Stimulated activated naive CD8-positive, alpha-beta T cell treated with anti-CD3 and anti-CD28 coated beads, Interleukin-15, amount 100 ng/mL, for 72 hours (primary cell): ENCODE measurements at places on chromosomes 3 and 15.

DNA sequence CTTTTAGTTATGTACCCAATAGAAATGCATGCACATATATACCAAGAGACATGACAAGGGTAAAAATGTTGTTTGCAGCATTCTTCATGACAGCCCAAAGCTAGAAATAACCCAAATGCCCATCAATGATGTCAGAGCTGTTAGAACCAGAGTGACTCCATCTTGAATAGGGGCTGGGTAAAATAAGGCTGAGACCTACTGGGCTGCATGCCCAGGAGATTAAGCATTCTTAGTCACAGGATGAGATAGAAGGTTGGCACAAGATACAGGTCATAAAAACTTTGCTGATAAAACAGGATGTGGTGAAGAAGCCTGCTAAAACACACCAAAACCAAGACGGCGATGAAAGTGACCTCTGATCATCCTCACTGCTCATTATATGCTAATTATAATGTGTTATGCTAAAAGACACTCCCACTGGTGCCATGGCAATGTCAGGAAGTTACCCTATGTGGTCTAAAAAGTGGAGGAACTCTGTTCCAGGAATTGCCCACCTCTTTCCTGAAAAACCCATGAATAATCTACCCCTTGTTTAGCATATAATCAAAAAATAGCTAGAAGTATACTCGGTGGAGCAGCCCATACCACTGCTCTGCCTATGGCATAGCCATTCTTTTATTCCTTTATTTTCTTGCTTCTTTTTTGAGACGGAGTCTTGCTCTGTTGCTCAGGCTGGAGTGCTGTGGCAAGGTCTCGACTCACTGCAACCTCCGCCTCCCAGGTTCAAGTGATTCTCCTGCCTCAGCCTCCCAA lies 32.9 kb downstream of the ZBTB11 start:
- peak; percentile 54 for DNase-seq

- no peak for DNase-seq
These were observed 57.5 kb downstream of the ZPLD1 start for GRCh38 chr3:102492300-102492699.

DNA sequence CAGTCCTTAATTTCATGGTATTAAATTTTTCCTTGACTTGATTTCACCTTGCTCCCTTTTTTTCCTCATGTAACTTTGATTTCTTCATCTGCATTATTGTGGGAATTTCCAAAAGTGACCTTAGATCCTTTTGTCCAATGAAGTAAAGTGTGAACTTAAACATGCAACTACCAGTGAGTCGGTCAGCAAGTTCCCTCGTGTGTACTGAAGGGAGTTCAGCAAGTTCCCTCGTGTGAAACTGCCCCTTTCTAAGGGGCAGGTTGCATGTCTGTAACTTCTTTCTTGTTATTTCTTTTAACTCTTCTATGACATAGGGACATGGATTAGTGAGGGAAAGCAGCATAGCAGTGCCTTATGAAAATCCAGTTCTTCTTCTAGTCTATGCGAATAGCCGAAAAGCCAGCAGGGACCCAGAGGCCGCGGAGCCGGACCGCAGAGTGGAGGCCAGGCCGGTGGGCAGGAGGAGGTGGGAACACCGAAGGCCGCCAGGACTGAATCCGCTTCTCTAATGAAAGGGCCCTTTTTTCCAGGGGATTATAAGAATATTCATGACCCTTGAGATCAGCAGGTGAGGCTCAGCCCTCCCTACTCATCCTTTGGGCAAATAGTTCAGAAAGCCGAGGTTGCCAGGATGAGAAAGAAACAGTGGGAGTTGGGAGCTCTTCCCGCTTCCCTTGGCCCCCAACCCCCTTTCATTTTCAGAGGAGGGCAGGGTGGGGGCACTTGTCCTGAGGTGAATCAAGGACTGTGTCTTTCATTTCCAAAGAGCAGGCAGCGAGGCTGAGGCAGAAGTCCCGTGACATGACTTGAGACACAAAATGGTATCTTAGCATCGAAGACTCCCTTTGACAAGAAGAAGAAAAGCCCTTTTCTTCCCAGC lies 117.5 kb downstream of the OPA1 start:
- DNase-seq, result no peak

- no peak for DNase-seq
These were observed 3.6 kb downstream of the FAM107A start for GRCh38 chr3:58573640-58574039.

GRCh38 chr3:42526616-42527367 lies 24.3 kb downstream of the VIPR1 start:
- DNase-seq, result peak; percentile 47

DNA sequence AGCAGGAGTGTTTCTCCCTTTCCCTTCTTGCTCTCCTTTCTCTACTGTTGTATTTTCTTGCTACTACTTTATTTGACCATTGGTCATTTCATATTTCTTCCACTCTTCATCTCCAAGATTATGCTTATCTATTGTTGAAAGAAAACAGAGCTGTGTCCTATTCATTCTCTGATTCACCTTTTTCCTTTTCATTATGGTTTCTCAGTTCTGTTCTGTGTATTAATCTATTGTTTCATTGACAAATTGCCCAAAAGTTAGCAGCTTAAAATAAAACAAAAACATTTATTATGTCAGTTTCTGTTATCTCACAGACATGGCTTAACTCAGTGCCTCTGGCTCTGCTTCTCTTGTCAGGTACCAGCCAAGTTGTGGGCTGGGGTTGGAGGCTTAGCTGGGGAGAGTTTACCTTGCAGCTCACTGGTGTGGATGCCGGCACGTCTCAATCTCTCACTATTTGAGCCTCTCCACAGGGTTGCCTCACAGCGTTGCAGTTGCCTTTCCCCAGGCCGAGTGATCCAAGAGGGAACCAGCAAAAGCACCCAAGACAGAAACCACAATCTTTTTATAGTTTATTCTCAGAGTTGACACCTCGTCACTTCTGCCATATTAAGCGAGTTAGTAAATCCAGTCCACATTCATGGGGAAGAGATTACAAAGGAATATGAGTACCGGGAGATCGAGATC lies 36.9 kb upstream of the FILIP1L start:
- DNase-seq, result no peak

DNA sequence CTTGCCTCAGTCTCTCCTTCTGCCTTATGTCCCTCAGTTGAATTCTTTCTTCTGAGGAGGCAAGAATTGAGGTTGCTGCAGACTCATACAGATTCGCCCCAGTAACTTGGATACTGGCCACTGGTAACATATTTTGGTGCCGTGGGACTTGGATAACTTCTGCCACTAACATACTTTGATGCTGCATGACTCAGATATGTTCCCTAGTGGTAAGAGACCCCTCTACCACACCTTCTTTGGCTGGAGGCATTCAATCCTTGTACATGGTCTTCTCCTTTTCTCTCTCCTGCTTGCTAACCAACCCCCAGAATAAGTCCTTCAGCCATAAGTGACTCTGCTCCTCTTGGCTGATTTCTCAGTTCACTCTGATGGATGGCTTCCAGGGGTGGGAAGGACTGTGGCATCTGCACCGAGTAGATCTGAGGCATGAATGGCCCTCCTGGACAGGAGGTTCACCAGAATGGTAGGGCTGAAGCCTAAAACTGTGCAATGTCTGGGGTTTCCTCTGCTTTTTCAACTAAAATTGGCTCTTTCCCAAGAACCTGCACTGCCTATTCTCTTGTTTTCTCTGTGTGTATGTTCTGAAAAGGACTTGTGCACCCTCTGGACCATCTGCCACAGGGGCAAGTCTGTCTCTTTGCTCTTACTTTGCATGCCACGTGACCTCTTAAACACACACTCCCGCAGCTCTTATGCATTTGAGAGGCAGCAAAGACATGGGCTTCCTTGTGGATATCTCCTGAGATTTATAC lies 55.5 kb upstream of the FSTL1 start:
- DNase-seq, result no peak

- no peak for DNase-seq
These were observed 226.1 kb downstream of the TLE3 start for GRCh38 chr15:69871511-69872134.

DNA sequence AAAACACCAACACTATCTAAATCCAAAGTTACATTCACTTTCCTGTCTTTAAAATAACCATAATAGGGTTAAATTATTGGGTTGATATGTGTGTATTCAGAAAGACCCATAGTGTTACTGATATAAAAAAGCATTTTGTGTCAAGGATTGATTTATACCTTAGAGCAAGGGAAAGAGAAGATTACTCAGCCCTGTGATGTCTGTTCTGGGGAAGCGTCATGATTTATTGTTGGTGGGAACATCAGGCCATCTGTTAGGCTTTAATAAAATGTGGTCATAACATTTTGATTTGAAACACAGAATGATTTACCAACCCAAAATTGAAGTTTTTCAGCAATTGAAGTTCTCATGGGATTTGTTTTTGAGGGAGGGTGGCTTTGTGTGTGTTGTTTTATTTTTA lies 33.2 kb downstream of the SIDT1 start:
- no peak for DNase-seq

DNA sequence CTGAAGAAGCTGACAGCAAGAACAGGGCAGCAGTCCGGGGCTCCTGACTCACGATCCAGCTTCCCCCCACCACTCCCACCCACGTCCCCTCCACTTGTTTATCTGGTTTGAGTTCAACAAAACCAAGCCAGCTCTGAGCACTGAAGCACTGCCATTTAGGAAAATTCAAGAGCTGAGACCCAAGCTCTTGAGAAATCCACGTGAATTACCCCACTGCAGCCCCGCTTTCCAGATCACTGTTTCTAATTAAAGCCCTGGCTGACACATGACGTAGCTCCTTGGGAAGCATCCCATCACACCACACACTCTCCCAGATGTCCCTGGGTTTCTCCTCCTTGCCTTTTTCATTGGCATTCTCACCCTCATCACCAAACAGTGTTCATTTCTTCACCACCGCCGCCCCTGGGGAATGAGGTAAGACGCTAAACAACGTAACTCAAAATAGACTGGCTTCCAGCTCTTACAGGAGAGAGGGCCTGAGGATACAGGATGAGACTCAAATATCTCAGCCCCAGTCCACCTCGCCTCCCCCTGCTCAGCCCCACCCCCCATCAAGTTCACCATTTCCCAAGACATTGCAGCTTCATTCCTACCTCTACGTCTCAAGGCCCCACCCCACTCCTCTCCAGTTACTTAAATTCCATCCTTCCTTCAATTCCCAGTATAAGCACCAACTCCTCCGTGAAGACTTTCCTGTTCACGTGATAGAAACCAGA lies 95.4 kb downstream of the SRGAP3 start:
- no peak for DNase-seq

DNA sequence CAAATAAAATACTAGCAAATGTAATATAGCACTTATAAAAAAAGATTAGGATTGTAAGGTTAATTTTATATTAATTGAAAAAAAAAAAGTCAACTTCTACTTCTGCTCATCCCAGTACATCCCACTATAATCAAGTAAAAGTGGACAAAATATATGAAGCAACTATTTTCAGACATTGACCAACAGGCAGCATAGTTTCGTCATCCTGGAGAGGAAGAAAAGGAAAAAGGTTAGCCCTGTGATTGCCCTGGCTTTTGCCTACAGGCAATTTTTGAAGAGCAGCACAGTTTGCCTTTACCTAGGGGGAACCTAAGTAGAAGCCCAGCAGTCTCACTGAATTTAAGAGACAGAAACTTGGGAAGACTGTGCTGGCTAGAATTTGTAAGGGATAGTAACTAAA lies 52.2 kb upstream of the ACTC1 start:
- no peak for DNase-seq

- no peak for DNase-seq
These were observed 229.2 kb upstream of the CHRNA7 start for GRCh38 chr15:31801152-31801551.

DNA sequence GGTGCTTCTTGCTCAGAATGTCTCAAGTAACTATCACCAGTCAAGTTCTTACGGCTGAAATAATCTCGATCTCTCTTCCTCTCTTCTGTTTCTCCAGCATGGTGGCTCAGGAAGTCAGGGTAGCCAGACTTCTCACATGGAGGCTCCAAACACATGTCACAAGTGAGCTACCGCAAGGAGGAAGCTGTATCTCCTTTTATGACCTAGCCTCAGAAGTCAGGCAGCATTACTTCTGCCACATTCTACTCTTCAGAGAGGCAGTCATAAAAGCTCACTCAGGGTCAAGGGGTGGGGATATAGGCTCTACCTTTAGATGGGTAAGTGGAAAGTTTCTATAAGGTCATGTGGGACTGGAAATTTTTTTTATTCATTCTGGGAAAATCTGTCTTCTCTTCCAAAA lies 86.6 kb upstream of the NEO1 start:
- DNase-seq, result no peak

- no peak for DNase-seq
These were observed 70.5 kb upstream of the KLHL25 start for GRCh38 chr15:85865070-85865684.

DNA sequence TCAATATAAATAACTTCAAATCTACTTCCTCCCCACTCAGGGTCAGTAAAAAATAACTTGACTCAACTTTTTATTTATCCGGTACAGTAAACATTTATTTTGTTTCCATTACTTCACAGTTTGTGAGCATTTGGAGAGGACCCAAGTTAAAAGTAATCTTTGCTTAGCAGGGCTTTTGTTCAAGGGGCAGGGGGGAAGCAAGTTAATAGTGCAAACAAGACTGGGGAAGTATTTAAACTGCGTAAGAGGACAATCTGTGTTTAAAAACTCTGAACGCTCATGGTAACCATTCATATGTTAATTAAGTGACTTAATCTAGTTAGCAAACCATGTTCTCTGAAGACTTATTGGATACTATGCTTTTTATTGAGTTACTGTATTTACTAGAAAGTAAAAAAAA lies 346.2 kb downstream of the SLC9A9 start:
- no peak for DNase-seq

DNA sequence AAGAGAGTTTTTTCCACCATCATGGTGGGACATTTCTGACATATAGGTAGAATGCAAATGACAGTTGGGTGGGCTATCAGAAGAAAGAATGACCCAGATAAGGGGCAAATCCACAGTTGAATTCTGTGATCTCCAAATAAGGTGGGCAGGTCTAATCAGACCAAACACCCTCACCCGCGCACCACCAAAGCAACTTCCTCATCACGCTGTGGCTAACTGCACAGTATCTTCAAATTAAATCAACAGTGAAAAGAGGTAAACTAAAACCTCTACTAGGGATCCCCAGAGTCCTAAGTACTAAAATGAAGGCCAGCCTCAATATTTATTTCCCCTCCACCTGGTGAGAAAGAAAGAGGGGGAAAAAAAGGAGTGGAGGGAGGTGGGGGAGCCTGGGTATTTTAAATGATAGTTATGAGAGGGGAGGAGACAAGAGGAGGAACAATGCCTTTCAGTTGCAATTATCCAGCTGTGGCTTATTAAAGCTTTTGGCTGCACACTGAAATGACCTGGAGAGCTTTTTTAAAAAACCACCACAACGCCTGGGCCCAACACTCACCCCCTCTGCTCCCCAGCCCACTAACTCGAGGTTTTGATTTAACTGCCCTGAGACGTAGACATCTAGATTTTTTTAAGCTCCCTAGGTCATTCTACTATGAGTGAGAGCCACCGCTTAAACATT lies 61.0 kb downstream of the LRIG1 start:
- no peak for DNase-seq
